GF-D8 (cell line): ENCODE measurements at places on chromosomes 5 and 9.

DNA sequence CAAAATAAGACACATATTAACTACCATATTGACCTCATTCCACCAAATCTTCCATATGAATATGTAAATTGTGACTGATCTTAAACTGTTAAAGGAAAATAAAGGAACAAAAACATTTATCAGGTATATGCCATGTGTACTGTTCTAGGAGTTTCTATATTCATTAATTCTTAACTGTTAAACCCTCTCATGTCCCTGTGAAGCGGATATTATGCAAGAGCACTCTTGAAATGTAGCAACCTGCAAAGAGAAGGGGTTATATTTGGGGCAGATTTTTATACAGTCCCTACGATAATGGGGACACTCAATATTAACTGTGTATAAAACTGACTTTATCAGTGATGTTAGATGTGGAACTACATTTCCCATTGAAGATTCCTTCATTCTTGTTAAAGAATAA, 184.9 kb upstream of the OR13F1 start:
- DNase-seq = no peak

DNA sequence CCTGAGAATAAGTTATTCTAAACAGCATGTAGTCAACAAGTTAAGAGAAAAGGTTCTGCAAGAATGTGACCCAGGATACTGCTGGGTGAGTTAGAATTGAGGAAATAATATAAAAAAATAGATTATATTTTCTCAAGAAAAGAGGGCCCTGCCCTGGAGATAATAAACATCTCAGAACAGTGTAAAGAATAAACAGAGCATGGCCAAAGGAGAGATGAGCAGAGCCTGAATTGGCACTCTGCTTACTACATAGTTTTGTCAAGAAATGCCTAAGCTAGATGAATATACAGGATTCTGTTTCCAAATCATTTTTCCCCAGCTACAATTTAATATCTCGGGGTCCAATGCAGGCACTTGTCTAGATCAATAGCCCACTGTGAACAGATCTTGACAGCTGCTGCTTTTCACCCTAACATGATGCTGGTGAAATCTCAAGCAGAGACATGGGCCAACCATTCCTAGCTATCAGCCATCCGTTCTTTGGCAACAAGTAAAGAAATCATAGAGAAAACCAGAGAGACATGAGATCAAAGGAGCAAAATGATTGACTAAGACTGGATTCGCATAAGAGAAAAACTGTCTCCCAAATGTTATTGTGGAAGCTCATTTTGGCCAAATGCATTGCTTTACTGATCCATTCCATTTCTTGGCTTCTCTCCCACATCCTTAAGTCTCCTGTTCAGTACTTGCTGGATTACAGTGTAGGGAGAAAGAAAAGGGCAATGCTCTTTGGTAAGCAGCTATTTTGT, 173.2 kb downstream of the PRELID2 start:
- no peak for DNase-seq

- no peak for DNase-seq
Measured at GRCh38 chr5:136424835-136425584, 59.7 kb upstream of the TRPC7 start.

- no peak for DNase-seq
Measured at GRCh38 chr5:158594595-158595242, 505.0 kb downstream of the EBF1 start.

DNA sequence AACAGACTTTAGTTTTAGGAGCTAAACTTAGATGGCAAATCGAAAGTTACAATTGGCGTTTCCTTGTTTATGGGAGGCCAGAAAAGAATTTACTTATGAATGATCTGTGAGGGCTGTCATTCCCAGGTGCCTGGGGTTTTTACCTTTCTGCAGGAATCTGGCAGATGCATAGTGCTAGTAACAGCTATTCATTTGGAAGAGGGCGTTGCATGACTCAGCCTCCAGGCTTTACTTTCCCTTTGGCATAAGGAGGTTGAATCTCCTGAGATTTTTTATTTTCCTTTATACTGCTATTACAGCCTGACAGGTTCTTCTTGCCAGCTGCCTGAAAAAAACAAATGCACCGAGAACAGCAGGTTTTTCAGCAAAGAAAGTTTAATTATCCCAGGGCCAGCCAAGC, 30.0 kb downstream of the CARD6 start:
- no peak for DNase-seq

DNA sequence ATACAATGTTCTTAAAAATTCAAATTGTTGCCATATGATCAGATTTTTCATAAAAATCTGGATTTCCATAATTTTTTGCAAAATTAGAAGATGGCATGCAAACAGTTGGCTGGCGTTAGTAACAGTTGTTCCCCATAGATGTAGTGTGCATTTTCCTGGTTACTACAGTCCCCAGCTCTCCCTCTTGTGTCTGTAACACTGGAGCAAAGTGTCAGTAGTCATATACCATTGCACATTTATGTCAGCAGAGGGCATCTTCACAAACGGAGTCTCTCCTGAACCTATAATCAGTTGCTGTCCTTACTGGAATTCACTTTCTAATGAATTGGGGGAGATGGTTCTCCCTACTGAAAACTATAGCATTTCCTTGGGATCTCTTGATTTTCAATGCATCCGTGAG, 44.7 kb upstream of the DMAC1 start:
- peak; percentile 1 for DNase-seq

DNA sequence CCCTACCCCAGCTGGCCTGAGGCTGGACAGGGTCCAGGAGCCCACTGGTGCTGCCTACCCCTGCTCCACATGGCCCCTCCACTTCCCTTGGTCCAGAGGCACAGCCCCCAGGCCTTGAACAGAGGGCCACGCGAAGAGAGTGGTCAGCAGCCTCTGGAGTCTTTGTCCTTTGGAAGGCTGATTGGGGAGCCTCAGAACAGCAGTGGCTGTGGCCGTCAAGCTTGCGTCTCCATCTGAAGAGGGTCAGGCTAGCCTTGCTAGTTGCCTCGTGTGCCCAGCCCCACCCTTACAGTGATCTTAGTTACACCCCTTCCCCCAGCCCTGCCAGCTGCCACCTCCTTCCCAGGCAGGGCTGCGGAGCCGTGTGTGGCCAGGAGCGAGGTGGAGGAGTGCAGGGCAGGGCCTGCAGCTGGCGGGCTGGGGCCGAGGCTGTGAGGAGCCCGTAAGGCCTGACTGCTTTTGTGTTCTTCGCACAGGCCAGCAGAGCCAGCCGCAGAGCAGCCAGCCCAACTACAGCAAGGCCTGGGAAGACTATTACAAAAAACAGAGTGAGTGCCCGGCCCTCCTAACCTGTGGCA, 30.1 kb upstream of the PRDM12 start:
- DNase-seq = no peak

DNA sequence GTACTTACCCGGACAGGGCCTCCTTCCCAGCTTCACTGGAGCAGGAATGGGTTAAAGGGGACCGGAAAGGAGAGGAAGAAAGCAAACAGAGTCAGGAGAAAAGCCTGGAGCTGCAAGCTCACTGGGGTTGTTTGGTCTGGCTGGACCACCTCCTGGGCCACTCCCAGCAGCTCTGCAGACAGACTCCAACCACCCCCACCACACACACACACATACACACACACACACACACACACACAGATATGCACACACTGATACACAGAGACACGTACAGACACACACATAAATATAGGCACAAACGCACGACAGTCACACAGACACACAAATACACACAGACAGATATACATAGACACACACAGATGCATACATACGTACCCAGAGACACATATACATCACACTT, 34.9 kb upstream of the SYNPO start:
- DNase-seq = no peak

- no peak for DNase-seq
Measured at GRCh38 chr5:117431091-117431490, 856.5 kb upstream of the SEMA6A start.

- DNase-seq = no peak
Measured at GRCh38 chr5:38184627-38185026, 73.7 kb upstream of the EGFLAM start.

DNA sequence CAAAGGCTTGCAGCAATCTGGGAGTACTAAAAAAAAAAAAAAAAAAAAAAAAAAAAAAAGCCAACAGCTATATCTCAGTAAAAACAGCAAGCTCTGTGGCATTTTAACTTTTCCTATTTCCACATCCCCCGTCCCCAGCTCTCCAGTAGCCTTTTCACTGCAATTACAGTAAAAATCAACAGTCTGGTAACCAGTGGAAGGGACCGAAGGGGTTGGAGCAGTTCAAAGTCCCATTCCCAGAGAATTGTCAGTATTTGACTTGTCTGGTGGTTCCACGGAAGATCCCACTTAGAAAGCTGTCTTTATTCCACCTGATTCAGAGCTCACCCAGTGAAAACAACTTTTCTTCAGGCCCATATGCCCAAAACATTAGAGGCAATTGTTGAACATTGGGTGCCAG, 71.8 kb upstream of the ZBTB43 start:
- DNase-seq = no peak

DNA sequence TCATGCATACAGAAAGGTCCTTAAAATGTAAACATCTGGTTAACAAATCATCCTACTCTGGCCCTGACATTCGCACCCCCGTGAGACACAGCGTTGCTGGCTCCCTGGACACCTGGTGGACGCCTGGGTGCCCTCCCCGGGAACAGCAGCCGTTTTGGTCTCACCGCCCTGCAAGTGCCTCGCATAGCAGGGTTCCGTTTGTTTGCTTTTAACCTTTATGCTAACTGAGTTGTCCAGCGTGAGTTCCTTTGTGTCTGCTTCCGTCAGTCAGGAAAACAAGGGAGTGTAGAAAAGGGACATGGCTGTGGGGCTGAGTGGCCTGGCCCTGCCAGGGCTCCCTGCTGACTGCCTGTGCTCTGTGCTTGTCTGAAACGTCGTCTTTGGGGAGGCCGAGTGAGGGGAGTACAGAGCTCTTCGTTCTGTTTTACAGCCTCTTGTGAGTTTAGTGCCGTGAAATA, 91.8 kb upstream of the CACNA1B start:
- DNase-seq = no peak

- DNase-seq = no peak
Measured at GRCh38 chr5:61137835-61138234, 24.4 kb downstream of the SMIM15 start.

DNA sequence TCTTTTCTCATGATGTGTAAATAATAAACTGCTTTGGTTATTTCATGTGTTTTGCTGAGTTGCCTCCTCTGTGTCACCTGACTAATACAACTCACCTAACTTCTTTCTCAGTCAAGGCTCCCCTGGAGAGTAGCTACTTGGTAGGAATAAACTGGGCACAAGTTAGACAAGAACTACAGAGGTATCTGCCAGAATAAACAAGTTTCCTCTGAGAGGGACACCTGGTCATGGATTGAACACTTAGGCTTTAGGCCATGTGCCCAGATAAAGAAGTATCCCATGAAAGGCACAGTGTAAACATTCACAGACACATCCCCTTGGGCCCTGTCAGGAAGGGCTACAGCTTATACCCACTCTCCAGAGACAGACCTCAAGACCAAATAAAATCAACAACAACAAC, 532.5 kb downstream of the KIF4B start:
- no peak for DNase-seq
